ENCODE measurements at places on chromosomes 12 and 14. TPM values are rescaled to one million over a fixed set of nuclear protein-coding genes. Genes with fewer than 3 reads are reported as not detected.

DNA sequence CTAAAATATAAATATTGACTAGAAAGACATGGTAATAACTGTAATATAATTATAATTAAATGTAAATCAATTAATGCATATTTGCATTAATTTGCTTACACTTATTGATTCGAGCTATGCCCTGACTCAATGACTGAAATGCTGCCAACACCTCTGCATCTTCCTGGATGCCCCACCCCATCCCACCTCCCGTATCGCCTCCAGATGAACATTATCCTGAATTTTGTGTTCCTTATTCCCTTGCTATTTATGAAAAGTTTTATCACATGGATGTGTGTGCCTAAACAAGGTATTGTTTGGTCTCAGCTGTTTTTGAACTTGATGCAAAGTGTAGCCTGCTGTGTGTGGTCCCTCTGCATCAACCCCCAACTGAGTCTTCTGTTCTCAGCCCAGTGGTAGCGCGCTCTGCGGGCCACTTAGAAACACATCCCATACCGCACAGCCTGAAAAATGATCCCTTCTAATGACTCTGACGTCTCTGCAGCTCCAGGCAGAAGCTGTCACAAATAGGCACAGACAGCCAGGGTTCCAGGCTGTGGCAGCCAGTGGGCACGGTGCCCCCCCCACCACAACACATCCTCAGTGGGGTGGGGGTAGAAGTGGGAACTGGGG is 96.5 kb downstream of the PRMT8 start:
- no peak for DNase-seq

DNA sequence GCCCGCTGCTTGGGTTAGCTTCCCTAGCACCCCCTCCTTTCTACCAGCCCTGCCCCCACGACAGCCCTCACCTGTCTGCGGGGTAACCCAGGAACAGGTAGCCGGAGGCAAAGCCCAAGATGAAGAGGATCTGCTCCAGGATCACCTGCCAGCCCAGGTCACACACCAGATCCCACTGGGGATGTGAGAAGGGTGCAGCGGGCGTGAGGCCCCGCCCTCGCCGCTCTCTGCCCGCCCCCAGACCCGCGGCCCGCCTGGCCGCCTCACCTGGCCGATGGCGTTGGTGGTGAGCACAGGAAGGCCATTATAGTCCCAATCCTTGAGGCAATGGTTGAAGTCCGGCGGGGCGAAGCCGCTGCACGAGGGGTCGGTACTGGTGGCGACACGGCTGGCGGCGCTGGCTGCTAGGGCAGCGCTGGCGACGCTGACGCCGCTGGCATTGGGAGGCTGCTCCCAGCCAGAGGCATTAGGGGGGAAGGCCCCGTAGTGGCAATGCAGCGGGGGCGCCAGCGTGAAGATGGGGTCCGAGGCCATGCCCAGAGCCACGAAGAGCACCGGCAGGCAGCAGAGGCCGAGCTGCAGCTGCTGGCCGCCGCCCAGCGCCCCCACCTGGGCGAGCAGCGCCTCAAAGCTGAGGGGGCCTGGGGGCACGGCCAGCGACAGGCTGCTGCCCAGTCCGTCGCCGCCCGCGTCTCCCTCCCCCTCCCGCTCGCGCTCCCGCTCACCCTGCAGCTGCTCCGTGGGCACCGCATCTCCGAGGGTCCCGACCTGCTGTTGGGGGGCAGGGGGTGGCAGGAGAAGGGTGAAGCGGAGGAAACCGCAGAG is 794 bp downstream of the SLC22A17 start:
- DNase-seq: no peak

DNA sequence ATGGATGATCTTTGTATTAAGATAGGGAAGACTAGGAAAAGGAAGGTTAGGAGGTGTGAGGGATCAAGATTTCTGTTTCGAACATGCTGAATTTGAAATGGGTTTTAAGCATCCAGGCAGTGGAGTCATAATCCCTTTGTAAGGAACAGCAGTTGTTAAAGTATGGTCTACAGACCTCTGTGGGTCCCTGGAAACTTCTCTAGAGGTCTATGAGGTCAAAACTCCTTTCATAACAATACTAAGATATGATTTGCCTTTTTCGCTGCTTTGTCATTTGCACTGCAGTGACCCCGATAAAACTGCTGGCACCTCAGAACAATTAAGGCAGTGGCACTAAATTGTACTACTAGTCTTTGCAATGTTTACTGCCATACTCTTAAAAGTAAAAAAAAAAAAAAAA is 1.5 kb downstream of the RAD51AP1 start:
- no peak for DNase-seq

GRCh38 chr12:54622463-54623183 is 12.1 kb downstream of the LACRT start:
- DNase-seq: no peak

- DNase-seq: no peak
These were observed 458.5 kb upstream of the FLRT2 start for GRCh38 chr14:85071447-85071846.

- DNase-seq: no peak
These were observed 754 bp downstream of the ZNF605 start for GRCh38 chr12:132955094-132956010.

DNA sequence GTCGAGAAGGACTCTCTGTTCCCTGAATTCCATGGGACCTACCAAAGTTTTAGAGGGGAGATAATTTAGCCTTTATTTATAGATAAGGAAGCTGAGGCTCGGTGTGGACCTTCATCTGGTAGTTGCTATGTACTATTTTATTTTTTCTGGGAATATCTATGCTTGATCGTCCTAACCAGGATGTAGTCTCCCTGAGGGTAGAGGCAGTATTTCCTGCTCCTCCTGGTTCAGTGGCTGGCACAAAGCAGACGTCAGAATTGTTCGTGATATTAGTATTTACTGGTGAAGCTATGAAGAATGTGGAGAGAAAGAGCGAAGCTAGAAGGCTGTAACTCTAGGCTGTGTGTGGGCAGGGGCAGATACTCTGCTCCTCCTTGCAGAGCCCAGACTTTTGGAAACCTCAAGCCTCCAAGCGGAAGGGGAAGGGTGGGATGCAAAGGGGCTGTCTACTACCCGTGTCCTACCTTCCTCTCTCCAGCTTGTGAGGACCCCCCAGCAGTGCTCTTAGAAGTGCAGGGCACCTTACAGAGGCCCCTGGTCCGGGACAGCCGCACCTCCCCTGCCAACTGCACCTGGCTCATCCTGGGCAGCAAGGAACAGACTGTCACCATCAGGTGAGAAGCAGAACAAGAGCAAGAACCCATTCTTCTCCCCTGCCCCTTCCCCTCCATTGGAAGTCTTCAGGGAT is 1.4 kb downstream of the LRP10 start:
- DNase-seq: no peak

GRCh38 chr12:31650918-31651317 is 8.6 kb upstream of the ETFBKMT start:
- DNase-seq: no peak

The GARIN6 gene
- not detected for total RNA-seq

The KRT85 gene
- total RNA-seq: not detected

The SYNE3 gene
- total RNA-seq: 104 TPM

The BCAT1 gene
- 69.8 TPM for total RNA-seq

Data from activated B cell treated with CpG ODN at 0.5 μM for 24 hours (primary cell).